ENCODE measurements at places on chromosomes 7 and 10.

GRCh38 chr7:155007947-155008346 lies 5.0 kb upstream of the PAXIP1 start:
- DNase-seq = no peak

DNA sequence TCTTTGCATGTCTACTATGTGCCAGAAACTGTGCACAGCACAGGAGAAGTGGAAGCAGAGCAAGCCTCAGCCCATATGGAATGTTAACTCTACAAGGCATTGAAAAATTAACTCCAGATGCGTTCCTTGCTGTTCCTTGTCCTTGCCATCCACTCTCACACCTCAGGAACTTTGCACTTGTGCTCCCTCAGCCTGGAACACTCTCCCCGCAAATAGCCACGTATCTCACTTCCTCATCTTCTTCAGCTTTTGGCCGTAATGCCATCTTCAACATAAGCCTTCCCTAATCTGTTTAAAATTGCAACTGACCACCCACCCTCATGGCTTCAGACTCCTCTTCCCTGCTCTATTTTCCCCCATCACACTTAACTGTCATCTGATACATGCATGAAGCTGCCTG lies 83.2 kb upstream of the CAPZA2 start:
- DNase-seq = no peak

DNA sequence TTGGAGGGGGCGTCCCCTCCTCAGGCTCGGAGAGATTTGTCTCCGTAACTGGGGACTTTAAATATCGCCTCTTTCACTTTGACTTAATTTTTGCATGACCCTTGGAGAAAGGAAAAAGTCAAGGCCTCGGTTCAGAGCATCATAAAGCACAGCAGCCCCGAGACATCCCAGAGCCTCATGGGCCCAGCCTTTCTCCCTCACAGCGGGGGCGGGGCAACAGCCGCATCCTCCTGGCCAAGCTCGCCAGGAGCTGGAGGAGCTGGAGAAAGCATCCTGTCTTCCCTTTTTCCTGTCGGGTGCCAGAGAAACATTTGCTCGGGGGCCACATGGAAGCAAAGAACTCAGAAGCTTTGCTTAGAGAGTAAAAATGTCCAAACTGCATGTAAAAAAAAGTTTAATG lies 43.6 kb upstream of the DPYSL4 start:
- no peak for DNase-seq

- no peak for DNase-seq
Observed at GRCh38 chr10:47286591-47287315, 13.2 kb upstream of the GDF10 start.

DNA sequence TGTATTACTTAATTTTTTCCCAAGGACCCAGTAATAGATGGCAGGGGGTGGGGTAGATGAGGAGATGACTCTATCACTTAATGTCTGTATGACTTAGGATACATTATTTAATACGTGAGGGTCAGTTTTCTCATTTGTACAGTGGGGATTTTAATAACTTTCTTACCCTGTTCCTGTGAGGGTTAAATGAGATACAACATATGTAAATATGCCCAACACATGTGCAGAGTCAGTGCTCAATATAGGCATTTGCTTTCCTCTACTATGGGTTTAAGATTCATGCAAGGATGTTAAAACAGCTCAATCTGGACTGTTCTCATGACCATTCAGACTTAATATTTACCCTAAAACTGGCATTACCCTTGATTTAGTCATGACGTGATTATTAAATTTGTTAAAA lies 31.2 kb downstream of the ST7 start:
- no peak for DNase-seq

- DNase-seq = no peak
Observed at GRCh38 chr7:74012842-74013249, 15.1 kb upstream of the ELN start.

DNA sequence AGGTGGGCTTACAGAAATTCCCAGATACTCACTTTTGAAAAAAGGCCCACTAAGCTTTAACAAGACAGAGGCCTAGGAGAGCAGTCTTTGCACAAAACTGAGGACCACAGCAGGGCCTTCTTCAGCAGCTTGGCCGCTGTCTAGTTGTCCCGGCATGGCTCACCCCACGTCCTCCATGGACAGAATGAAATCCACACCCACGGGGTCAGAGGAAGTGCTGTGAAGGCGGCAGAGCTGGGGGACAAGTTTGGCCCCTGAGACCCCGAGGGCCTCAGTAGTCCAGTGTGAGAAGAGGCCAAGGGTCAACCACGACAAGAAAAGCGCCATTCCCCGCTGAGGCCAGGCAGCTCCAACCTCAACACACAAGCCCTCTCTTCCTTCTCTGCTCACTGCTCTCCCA lies 78.9 kb downstream of the ZRANB1 start:
- no peak for DNase-seq

GRCh38 chr10:100996678-100997359 lies 2.8 kb upstream of the LZTS2 start:
- no peak for DNase-seq

GRCh38 chr7:1745018-1745532 lies 75.0 kb downstream of the ELFN1 start:
- DNase-seq = no peak

- no peak for DNase-seq
Observed at GRCh38 chr10:75049316-75050148, 61.9 kb upstream of the SAMD8 start.

DNA sequence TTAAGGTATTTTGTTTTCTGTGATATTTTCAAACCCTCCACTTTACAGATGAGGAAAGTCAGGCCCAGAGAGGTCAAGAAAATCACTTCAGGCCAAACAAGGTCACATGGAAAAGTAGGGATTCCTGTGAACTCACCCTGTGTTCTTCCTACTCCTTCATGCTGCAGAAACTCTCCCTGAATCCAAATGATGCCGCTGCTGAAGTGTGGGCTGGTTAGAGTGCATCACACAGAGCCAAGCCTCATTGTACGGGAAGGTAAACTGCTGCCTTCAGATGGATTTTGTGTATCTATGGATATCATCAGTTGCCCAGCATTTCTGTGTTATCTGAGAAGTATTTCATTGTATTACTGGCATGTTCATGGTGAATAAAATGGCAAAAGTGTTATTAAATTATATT lies 75.4 kb downstream of the NRG3 start:
- DNase-seq = no peak

DNA sequence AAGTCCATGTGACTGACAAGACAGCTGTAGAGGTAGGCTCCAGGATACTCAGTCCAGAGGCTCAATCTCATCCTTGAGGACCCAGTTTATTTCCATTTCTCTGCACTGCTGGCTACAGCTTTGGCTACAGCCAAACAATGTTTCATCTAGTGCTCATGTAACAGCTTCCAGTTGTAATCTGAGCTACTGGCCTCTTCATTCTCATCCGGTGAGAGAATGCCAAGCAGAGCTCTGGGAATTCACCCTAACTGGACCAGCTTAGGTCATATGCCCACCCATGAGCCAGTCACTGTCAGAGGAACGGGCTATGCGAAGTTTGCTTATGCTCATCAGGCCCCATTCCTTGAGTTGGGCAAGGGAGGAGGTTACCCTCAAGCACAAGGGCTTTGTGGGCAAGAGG lies 192.9 kb downstream of the EVX1 start:
- no peak for DNase-seq

GRCh38 chr7:5397736-5398135 lies 25.9 kb downstream of the TNRC18 start:
- DNase-seq = no peak

DNA sequence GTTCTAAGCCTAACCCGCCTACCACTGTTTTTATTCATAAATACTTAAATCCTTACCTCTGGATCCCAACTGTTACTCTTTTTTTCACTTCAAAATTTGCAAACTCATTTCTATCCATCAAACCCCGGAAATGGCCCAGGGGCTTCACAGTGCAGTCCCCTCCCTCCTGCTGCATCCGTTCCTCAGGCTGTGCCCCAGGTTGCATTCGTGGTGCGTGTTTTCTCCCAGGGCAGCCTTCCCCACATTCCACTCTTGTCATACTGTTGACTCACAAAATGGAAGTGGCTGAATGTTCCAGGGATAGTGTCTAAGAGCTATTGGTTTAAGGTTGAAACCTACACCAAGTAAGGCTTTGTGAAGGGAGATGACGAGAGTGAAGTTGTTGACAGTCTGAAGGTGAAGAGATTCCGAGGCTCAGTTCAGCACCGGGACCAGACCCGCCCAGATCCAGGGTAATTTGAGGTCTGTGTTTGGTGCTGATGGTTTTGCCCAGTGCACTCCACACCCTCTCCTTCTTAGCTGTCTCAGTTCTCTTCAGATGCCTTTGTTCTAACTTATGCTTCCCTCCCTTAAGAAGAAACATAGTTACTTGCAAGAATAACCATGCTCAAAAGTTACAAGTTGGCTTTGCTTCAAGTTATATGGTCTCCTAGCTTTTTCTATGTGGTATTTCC lies 7.7 kb downstream of the INSIG1 start:
- DNase-seq = no peak

DNA sequence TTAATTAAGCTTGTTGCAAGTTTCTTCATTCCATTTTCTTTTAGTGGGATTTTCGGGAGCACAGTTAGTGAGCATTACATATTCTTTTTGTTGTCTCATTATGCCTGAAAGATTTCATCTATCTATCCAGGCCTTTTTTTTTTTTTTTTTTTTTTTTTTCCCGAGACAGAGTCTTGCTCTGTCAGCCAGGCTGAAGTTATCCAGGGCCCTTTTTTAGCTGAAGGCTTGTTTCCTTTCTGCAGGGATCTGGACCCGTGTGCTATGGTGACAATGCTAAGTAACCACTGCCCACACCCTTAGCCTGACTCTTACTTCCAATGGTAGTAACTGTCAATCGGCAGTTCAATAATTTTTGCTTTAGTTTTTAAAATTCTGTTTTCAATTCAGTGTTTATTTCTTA lies 190.8 kb upstream of the MTPN start:
- no peak for DNase-seq

- DNase-seq = no peak
Observed at GRCh38 chr10:10941127-10941730, 76.4 kb upstream of the CELF2 start.

DNA sequence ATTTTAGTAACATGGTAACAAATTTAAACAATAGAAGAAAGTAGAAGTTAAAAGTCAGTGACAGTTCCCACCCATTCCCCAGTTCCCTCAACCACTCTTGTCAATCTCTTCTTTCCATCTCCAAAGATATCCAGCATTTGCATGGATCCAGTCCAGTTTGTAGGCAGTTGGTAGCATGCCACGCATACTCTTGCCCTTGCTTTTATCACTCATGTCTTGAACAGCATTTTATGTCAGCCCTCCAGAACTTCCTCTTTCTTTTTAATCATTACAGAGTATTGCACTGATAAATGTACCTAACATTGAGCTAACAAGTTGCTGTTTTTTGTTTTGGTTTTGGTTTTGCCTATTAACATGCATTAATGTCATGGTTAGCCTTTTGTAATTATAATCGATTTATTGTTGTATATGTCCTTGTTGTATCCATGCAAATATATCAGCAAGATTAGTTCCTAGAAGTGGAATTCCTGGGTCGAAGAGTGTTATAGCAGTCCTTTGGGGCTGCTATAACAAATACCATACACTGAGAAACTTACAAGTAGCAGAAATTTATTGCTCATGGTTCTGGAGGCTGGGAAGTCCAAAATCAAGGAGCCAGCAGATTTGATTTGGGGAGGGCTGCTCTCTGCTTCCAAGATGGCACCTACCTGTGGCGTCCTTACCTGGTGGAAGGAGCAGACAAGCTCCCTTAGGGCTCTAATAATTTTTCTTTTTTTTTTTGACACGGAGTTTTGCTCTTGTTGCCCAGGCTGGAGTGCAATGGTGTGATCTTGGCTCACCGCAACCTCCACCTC lies 25.7 kb downstream of the CHST3 start:
- DNase-seq = no peak

GRCh38 chr10:77531441-77532001 lies 106.1 kb downstream of the KCNMA1 start:
- DNase-seq = no peak

- peak; percentile 5 for DNase-seq
Observed at GRCh38 chr10:34994565-34995142, 95.5 kb downstream of the CUL2 start.

GRCh38 chr7:26499315-26499897 lies 207.7 kb downstream of the SNX10 start:
- no peak for DNase-seq

- DNase-seq = no peak
Observed at GRCh38 chr7:77338883-77339629, 77.1 kb downstream of the GSAP start.

GRCh38 chr7:74306730-74307469 lies 17.7 kb downstream of the CLIP2 start:
- DNase-seq = no peak

DNA sequence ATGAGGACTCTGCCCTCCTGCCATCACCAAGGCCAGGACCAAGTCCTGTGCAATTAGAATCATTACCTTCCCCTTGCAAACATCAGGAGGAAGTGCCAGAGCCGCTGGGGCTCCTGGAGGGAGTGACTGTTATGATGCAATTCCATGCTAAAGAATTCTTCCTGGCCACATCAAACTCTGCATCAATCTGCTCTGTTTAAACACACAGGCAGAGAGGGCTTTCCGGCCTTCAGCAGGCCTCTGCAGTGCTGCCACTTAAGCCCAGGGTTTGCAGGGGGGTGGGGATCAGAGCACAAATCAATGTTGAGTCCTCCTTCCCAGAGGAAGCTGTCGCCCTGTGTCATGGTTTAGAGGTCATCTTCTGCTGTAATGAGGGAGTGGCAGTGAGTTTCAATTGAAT lies 58.1 kb downstream of the CTBP2 start:
- DNase-seq = no peak

- DNase-seq = no peak
Observed at GRCh38 chr7:128775744-128776474, at the start of gene OPN1SW. Gene OPN1SW (minus strand): TSS chr7:128775794. CDS start chr7:128775781, 13 bp downstream.

DNA sequence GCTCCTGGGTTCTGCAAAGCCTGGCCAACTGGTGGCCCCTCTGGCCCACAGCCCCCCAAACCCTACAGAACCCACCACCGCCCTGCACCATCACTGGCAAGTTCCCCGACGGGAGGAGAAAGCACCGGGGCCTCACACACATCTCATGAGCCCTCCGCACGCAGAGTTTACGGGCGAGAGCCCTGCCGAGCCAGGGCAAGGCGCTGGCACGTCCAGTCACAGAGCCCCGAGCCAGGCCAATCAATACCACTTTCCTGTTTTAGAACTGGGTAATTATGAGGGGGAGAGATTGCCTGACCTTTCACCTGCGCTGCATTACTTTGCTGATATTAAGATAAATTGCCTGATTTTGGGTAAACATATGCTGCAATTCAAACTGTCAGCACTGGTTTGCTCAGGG lies 113.3 kb downstream of the EBF3 start:
- DNase-seq = no peak

GRCh38 chr10:90437452-90437851 lies 420.4 kb downstream of the HTR7 start:
- no peak for DNase-seq

- no peak for DNase-seq
Observed at GRCh38 chr10:34590793-34591192, 224.3 kb downstream of the PARD3 start.

GRCh38 chr10:59055045-59055444 lies 121.4 kb upstream of the PHYHIPL start:
- no peak for DNase-seq

GRCh38 chr7:50957431-50957830 lies 174.7 kb upstream of the GRB10 start:
- DNase-seq = no peak

GRCh38 chr10:70715853-70716795 lies 43.8 kb downstream of the ADAMTS14 start:
- no peak for DNase-seq

- DNase-seq = no peak
Observed at GRCh38 chr7:50725774-50726173, 56.9 kb downstream of the GRB10 start.
